ENCODE measurements at places on chromosomes 11 and 22. TPM values are rescaled to one million over a fixed set of nuclear protein-coding genes. Genes with fewer than 3 reads are reported as not detected.

- H3K4me1 ChIP-seq = no peaks in the 10 kb centered on the region
- no peak overlapping the region for H3K4me3 ChIP-seq
- no peaks in the 10 kb centered on the region for H3K27me3 ChIP-seq
- no peaks in the 10 kb centered on the region for H3K36me3 ChIP-seq
- DNase-seq = no peak
Observed at GRCh38 chr11:132865623-132866022, 666.7 kb downstream of the OPCML start.

DNA sequence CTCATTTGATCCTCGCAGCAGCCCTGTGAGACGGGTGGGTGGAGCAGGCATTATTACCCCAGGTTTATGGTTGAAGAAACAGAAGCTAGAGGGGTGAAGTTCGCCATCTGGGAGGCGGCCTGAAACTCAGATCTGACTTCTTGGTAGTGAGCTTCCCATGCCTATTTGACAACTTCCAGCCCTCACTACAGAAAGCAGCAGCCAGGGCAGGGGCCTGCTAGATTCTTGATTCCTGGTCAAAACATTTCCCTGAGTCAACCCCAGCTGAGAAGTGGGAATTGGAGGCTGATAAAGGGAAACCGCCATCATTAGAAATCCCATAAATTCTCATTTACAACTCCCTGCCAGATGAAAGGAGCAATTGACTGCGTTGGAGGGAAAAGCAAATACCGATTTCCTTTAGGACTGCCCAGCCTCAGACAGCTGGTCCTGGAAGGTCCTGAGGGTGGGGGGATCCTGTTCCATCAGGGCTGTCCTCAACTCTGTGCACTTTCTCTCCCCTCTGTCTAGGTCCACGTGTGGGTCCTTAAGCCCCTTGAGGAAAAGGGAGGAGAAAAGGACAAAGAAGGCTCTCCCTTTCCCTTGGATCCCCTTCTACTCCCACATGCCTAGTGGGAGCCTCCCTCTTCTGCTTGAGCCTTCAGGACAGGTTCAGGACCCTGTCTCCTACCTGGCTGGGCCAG lies 10.2 kb upstream of the NECTIN1 start:
- H3K27me3 ChIP-seq = no peaks in the 10 kb centered on the region
- H3K4me1 ChIP-seq = peaks cover 2% of the 10 kb centered on the region
- H3K36me3 ChIP-seq = no peaks in the 10 kb centered on the region
- H3K4me3 ChIP-seq = no peak overlapping the region

- DNase-seq = no peak
- H3K4me1 ChIP-seq = no peaks in the 10 kb centered on the region
- no peak overlapping the region for H3K27ac ChIP-seq
- H3K36me3 ChIP-seq = no peaks in the 10 kb centered on the region
Observed at GRCh38 chr11:41714101-41714500, 254.6 kb upstream of the LRRC4C start.

DNA sequence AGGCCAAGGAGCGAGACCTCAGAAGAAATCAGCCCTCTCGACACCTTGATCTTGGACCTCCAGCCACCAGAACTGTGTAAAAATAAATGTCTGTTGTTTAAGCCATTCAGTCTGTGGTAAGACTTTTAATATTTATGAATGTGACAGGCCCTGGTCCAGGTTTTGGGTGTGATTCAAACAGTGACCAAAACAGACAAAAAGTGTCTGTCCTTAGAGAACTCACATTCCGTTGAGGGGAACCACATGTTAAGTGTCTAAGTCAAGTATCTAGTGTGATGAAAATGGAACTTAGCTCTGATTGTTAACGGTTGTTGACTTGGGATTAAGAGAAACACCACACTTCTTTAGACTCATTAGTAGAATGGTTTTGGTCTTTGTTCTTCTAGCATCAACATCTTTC lies 22.2 kb downstream of the ATXN10 start:
- no peaks in the 10 kb centered on the region for H3K36me3 ChIP-seq
- H3K27me3 ChIP-seq = no peaks in the 10 kb centered on the region
- H3K27ac ChIP-seq = no peak overlapping the region
- H3K4me1 ChIP-seq = peaks cover 4% of the 10 kb centered on the region
- no peak overlapping the region for H3K4me3 ChIP-seq
- DNase-seq = no peak

DNA sequence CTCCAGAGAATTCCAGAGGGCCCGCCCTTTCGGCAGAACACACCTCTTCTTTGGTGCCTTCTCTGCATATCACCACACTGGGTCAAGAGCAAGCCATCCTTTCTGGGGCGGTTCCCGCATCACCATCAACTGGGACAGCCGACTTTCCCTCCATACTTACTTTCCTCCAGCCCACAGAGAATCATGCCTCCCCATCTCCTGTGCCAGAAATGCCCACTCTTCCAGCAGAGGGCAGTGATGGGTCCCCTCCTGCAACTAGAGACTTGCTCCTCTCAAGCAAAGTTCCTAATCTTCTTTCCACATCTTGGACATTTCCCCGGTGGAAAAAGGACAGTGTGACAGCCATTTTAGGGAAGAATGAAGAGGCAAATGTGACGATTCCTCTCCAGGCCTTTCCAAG lies 157.7 kb downstream of the C11orf91 start:
- H3K27ac ChIP-seq = no peak overlapping the region
- no peaks in the 10 kb centered on the region for H3K36me3 ChIP-seq
- no peak overlapping the region for H3K4me3 ChIP-seq
- no peaks in the 10 kb centered on the region for H3K4me1 ChIP-seq
- peak; percentile 40 for DNase-seq

GRCh38 chr11:65389294-65389980 lies 3.0 kb downstream of the FRMD8 start:
- no peaks in the 10 kb centered on the region for H3K27me3 ChIP-seq
- peaks cover 5% of the 10 kb centered on the region for H3K4me1 ChIP-seq
- no peak for DNase-seq
- no peaks in the 10 kb centered on the region for H3K36me3 ChIP-seq
- H3K27ac ChIP-seq = no peak overlapping the region
- no peak overlapping the region for H3K4me3 ChIP-seq

DNA sequence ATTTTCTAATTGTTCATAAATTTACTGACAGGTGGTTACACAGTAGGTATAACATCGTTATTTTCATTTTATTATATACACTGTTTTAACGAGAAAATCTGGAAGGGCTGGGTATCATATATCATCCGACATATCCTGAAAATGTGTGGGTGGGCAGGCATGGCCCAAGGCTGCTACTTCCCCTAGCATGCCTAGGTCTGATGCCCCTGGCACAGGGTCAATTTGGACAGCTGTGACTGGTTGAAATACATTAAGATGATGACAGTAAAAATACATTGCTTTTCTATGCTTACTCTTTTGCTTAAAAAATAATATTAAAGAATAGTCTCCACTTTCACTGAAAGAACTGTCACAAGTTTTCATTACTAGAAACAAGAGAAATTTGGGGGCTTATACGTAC lies 908.8 kb downstream of the OPCML start:
- no peaks in the 10 kb centered on the region for H3K36me3 ChIP-seq
- no peak for DNase-seq
- no peak overlapping the region for H3K27ac ChIP-seq
- H3K4me3 ChIP-seq = no peak overlapping the region
- no peaks in the 10 kb centered on the region for H3K27me3 ChIP-seq
- H3K4me1 ChIP-seq = no peaks in the 10 kb centered on the region

GRCh38 chr22:48828688-48829087 lies 999.0 kb downstream of the BRD1 start:
- DNase-seq = no peak
- no peaks in the 10 kb centered on the region for H3K36me3 ChIP-seq
- no peaks in the 10 kb centered on the region for H3K4me1 ChIP-seq
- no peaks in the 10 kb centered on the region for H3K27me3 ChIP-seq
- no peak overlapping the region for H3K4me3 ChIP-seq

APOBEC3B gene
- total RNA-seq = 1.9 TPM

TNNT3 gene
- 1.5 TPM for total RNA-seq

OR2AG1 gene
- total RNA-seq = not detected

Data from ovary (tissue), 10 donors.